Small intestine (tissue), 16 donors: ENCODE measurements at places on chromosomes 5 and 9. TPM values are rescaled to one million over a fixed set of nuclear protein-coding genes. Genes with fewer than 3 reads are reported as not detected.

DNA sequence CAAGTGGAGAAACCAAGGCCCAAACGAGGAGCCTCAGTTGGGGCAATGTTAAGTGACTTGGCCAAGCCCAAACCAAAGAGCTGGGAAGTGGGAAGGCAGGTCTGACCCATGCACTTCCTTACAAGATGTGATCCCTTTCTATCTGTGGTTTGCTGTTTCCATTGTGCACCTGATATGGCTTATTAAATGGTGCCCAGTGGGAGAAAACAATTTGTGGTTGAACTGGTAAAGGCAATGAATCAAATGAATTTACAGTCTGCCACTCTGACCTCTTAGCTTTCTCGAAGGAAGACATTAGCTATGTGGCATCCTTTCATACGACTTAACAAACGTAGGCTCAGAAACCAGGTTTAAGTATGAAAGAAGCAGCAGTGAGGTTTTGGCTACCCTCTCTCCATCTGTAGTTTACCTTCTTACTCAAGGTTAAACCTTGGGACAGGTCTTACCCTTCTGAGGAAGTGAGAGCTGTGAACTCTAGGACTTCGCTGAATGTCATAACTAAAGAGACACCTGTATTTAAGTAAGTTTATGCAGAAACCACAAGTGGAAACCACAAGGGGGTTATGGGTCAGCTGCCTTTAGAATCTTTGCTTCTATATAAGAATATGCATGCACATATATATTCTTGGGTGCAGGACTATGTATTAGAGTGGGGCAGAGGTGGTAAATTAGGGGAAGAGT, 100.5 kb upstream of the SPATA31D4 start:
- no peak overlapping the region for H3K4me3 ChIP-seq
- no peaks in the 10 kb centered on the region for H3K36me3 ChIP-seq
- H3K4me1 ChIP-seq: no peaks in the 10 kb centered on the region

DNA sequence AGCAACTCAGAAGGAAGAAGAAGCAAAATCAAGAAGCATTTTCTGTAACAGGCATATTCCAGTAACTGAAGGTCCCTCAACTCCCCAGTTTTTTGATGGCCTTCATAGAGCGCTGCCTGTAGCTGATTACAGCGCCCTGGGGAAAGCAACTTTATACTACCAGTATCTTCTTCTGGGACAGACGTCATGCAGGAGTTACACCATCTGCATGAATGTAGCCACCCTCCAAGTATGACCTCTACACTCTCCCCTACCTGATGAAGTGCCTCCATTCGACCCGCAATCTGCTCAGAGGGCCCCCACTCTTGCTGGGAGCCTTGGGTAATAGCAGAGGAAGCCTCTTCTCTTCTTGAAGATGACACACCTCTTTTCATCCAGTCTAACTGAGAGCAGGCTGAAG, 21.0 kb upstream of the SH3TC2 start:
- no peaks in the 10 kb centered on the region for H3K4me1 ChIP-seq
- no peaks in the 10 kb centered on the region for H3K36me3 ChIP-seq
- no peak for DNase-seq
- H3K27me3 ChIP-seq: no peaks in the 10 kb centered on the region
- no peak overlapping the region for H3K27ac ChIP-seq
- no peak overlapping the region for H3K4me3 ChIP-seq

SLC6A18 gene
- polyA plus RNA-seq: 0.04 TPM

DNA sequence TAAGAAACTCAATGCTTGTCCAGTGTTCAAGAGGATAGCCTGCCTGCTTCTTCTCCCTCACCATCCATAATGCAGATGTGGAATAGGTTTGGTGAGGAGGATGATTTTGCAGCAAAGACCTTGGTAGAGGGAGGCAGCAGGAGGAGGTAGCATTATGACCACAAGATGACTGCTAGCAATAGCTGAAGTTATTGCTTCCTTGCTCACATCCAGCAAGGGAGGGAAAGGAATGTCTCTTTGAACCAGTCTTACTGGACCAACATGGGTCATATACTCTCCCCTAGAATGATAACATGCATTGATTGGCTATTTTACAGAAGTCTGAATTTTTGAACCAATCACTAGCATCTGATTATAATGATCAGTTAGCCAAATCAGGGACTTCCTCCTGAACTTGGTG, 607.6 kb downstream of the EBF1 start:
- H3K27ac ChIP-seq: no peak overlapping the region
- H3K4me1 ChIP-seq: no peaks in the 10 kb centered on the region
- H3K36me3 ChIP-seq: no peaks in the 10 kb centered on the region
- no peaks in the 10 kb centered on the region for H3K27me3 ChIP-seq
